CD4-positive, CD25-positive, alpha-beta regulatory T cell (primary cell): ENCODE measurements at places on chromosomes 5 and 9.

GRCh38 chr9:35646153-35646532 is 4.6 kb downstream of the SIT1 start:
- no peak for DNase-seq

DNA sequence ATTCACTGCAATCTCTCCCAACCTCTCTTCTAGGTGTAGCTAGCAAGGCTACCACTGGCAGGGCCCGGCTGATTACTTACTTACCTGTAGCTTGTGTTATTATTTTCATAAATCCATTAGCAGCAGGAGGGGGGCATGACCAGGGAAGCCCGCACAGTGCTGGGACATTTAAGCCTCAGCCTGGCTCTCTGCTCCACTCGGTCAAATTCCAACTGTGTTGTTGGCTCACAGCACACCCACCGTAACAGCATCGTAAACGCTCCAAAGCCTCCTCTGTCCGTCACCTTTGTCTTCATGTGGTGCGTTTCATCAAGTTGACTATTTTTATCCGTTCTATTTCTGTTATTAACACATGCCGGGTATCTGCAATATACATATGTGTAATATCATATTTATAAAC is 264.7 kb downstream of the NSG2 start:
- DNase-seq = no peak

DNA sequence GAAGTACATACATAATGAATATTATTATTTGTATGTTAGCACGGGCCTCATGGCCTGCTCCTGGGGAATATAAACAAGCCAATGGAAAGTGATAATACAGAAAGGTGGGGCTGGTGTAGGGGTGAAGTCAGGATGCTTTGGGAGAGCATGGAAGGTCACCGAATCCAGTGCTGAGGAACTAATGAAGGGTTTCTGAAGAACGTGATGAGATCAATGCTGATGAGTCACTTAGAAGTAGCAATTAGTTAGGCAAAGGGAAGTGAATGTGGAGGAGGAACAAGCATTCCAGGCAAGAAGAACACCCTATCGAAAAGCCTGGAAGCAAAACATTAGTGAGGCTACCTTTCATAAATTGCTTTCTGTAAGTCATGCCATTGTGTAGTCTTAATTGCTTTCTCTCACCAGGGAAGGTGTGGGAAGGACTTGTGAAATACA is 2.1 kb downstream of the ANXA1 start:
- DNase-seq = no peak

- no peak for DNase-seq
Observed at GRCh38 chr5:176821441-176821840, 11.1 kb downstream of the UNC5A start.

DNA sequence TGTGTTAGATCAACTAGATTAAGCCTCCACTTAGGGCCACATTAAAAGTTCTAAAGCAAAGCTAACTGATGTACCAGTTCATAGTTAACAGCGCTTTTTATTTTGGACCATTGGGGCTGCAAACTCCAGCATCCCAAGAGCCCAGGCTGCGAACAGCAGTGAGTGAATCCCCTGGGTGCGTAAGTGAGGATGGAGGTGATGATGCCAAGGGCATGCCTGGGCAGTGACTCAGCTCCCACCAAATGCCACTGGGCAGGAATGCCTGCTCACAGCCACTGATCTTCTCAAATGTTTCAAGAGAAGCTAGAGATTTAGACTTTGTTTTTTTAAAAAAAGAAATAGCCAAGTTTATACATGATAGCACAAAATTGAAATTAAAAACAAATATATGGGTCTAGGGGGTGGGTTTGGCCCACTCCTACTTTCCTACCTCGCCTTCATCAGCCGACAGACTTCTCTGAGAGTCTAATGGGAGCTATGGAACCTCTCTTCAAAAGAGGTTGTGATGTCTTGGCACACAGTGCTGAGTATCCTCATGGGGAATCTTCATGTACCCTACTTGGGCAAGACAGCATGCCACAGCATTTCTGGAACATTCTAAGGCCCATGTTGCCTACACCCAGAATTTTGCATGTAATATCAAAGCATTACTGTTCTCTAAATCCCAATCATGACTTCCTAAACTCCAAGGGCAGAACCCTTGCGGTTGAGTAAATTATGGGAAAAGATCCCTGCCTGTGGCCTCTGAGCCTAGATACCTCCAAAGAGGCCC is 398.1 kb downstream of the EBF1 start:
- no peak for DNase-seq

DNA sequence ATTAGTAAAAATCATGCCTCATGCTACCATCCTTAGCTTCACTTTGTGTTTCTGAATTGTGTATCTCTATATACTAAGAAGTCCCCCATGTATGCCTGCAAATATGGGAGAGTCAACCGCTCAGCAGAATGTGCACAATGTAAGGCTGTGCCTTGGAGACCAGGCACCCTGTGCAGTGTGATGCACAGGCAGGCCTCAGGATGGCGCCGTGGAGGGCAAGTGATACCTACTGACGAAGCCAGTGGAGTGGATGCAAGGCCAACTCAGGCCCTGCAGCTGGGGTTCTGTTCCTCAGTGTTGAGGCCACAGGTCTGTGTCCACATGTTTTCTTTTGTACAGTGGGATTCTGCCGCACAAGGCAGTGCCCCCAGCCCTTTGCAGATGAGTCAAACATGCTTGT is 28.4 kb downstream of the SYK start:
- DNase-seq = no peak

GRCh38 chr5:74725331-74725730 is 40.3 kb downstream of the HEXB start:
- DNase-seq = no peak

DNA sequence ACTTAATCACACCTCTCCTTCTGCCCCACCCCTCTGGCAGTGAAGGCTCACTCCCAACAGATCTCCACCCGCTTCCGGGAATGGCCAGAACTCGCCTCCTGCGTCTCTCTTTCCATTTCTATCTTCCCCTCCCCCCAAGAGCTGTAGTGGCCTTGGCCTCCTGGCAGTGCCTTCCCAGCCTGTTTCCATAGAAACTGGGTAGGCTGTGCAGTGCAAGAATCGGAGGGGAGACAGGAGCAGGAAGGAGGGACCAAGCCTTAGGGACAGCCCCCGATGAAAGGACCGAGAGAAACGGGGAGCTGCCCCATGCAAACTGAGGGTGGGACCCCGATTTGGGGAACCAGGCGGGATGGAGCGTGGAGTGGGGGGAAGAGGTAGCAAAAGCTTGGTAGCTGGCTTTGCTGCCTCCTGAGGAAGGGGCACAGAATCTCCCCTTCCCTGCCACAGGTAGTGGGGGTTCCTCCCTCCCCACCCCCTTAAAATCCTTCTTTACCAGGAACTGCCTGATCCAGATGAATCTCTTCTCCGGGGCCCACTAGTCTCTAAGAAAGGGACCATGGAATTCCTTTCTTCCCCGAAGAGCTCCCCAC is 4.5 kb upstream of the PCDH1 start:
- DNase-seq = no peak

DNA sequence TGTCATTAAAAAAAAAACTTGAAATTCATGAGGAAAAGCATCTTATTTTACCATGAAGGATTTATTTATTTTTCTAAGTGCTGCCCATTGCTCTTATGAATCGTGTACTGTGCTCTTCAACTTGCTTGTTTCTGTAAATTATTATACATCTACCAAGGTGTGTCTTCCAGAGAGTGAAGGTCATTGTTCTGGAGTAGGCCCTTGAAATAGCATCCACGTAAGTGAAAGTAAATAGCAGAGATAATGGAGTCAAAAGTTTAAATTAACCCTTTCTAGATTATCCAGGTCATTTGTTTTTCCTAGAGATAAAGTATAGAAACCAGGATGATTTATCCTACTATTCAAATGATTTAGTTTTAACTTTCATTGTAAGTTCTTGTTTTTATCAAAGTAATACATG is 473.1 kb downstream of the DIRAS2 start:
- DNase-seq = no peak

- DNase-seq = no peak
Observed at GRCh38 chr5:125065741-125066140, 319.3 kb upstream of the ZNF608 start.

GRCh38 chr5:66273121-66273520 is 129.0 kb downstream of the SREK1 start:
- DNase-seq = no peak

DNA sequence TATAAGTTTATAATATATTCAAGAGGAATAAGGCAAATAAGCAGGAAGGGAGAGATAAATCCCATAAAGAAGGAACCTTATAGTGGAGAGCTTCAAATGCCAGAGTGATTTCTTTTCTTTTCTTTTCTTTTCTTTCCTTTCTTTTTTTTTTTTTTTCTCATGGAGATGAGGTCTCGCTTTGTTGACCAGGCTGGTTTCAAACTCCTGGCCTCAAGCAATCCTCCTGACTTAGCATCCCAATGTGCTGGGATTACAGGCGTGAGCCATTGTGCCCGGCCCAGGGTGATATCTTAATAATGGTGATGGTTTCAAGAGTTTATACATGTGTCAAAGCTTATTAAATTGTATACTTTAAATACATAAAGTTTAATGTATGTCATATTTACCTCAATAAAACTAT is 19.6 kb upstream of the FOCAD start:
- DNase-seq = no peak

GRCh38 chr5:142767911-142768310 is 2.3 kb upstream of the ARHGAP26 start:
- DNase-seq = no peak

GRCh38 chr5:167207081-167207480 is 1084.4 kb upstream of the WWC1 start:
- DNase-seq = no peak

GRCh38 chr9:90340421-90340820 is 302.2 kb downstream of the DIRAS2 start:
- DNase-seq = no peak

GRCh38 chr5:156543348-156544145 is 216.6 kb downstream of the SGCD start:
- DNase-seq = no peak

DNA sequence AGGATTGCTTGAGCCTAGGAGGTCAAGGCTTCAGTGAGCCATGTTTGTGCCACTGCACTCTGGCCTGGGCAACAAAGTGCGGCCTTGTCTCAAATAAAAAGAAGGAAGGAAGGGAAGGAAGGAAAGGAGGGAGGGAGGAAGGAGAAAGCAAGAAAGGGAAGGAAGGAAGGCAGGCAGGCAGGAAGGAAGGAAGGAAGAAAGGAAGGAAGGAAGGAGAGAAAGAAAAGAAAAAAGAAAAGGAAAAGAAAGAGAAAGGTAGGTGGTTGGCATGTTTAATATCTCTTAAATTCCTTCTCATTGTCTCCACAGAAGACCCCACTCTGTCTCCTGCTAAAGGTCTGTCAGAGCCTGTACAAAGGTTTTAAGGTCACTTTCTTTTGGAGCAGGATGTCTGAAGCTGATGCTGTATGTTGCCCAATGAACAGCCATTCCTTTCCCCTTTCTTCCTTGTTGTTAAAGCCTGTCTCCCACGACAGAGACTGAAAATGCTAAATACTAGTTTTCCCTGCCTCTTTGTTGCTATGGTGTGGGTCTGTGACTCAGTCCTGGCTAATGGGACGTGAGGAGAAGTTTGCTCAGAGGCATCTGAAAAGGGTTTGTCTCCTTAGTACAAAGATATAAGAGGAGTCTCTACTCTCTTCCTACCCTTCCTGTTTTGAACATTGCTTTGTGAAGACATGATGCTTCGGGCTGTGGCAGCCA is 213.3 kb downstream of the PCSK1 start:
- DNase-seq = no peak
